AG04449 (cell line): ENCODE measurements at places on chromosomes 2 and 18.

DNA sequence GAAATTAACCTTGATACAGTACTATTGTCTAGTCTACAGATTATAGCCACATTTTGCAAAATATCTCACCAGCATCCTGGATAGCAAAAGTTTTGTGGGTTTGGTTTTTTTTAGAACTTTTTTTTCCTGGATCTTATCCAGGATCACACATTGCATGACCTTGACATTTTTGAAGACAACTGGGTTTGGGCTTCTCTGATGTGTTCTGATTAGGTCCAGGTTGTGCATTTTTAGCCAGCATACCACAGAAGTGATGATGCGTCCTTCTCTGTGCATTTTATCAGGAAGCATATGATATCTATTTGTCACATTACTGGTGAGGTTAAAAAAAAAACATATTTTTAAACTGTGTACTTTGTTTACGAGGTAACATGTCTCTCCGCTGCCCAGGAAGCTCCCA, 221.0 kb upstream of the OSR1 start:
- DNase-seq = no peak

GRCh38 chr18:3384664-3385563, 65.1 kb upstream of the TGIF1 start:
- DNase-seq = no peak

- no peak for DNase-seq
Observed at GRCh38 chr2:149020432-149020851, 18.1 kb upstream of the LYPD6B start.

GRCh38 chr2:160570376-160570775, 76.8 kb upstream of the RBMS1 start:
- no peak for DNase-seq

DNA sequence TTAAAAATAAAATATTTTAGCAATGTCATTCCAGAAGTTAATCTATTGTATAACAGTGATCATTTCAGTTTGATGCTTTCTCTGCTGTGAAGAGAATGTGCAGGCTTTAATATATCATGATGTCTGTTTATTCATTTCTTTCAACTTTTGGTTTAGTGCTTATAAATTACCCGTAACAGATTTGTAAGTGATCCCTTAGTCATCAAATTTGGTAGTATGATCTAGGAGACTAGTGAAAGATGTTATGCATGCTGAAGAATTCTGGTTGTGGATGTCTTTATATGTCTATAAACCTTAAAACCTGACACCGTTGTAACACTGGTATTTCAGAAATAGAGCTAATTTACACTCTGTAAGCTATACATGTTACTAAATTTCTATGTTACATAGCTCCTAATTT, 260.4 kb downstream of the CPS1 start:
- no peak for DNase-seq

DNA sequence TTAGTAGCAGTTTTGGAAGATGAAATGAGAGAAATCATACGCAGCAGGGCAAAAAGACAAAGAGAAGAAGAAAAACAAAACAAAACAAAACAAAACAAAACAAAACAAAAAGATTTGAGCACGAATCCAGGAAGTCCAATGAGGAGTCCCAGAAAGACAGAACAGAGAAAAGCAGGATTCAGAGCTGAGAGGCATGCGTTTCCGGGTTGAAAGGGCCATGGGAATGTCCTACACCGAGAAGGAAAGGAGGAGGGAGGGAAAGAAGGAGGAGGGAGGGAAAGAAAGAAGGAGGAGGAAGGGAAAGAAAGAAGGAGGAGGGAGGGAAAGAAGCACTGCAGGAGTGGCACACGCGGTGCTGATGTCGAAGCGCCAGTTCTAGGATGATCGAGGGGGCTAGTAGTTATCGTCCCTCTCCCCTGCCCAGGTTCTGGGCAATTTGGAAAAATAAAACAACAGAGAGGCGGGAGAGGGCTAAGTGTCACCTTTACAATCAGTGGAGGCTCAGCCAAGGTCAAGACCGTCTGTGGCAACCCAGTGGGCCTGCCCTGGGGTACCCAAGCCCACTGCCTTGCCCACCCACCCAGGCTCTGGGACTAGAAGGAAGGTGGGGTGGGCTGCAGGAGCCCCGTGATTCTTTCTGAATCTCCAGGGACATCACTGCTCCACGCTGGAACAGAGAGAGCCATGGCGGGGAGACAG, 68.4 kb downstream of the TWIST2 start:
- no peak for DNase-seq

DNA sequence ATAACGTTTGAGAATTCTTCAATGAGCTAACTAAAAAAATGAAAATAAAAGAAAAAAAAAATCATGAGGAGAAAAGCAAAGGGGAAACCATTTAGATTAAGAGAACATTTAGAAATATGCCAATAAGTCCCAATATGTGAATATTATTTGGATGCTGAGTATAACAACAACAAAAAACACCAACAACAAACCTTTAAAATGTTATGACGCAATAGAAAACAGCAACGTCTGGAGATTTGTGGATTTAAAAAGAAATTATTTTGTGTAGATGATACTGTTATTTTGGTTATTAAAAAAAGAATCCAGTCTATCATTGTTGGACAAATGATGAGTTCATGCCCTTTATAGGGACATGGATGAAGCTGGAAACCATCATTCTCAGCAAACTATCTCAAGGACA, 417.2 kb downstream of the LRRTM4 start:
- no peak for DNase-seq

GRCh38 chr2:233165543-233165894, 86.0 kb upstream of the ATG16L1 start:
- DNase-seq = no peak

GRCh38 chr18:10289951-10290637, 164.3 kb upstream of the APCDD1 start:
- no peak for DNase-seq

DNA sequence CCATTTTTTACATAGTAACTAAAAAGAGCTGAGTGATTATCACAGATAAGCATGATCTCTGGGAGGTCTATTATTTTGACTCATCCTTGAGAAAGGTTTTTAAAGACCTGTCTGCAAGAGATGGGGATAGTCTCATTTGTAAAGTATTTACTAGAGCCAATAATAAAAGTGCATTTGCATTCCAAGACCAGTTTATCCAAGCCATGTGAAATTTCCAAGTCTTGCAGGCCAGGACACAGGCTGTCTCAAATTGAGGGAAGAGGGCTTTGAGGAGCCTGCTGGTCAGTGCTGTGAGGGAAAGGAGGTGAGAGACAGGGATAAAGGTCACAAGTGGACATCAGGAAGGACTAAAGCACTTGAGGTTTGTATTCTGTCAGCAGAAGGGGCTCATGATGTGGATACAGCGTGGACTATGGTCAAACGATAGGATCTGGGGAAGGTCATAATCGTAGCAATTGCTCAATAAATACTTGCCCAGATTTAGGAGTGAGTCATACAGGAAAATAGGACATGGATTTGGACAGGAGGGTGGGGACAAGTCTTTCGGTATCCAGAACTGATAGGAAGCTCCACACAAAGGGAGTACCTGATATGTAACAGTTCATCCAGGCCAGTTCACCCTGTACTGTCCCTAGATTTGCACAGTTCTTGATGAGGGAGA, 6.6 kb upstream of the CDH2 start:
- DNase-seq = peak; percentile 53

DNA sequence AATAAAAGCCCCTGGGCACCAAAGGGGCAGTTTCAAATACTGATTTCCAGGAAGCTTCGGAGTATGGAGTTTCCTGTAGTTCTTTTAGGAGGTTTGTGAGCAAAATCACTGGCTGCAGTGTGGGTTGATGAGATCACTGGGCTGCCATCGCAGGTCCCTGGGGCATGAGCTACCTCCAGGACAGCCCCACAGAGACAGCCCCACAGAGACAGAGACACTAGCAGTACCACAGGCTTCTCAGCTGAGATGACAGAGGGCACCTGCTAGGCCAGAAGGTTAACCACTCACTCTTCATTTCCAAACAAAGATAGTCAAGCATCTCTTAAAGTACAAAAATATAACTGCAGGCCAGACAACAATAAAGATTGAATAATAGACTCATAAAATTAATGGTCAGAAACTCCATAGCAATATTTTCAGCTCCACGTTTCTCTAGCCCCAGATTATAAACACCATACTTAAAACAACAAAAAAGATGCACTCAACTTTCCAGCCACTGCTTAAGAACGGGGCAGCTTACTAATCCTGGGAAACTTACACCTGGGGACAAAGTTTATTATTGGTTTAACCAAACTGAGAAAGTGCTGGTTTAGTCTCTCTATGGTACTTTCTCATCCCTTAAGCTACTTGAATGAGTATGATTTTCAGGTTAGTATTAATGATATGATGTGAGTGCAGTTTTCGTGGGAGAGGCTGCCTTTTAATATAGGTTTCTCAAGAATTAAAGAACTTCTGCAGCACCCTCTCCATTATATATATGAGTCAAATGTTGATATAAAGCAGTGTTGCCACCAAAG, 11.6 kb downstream of the AFF3 start:
- no peak for DNase-seq

DNA sequence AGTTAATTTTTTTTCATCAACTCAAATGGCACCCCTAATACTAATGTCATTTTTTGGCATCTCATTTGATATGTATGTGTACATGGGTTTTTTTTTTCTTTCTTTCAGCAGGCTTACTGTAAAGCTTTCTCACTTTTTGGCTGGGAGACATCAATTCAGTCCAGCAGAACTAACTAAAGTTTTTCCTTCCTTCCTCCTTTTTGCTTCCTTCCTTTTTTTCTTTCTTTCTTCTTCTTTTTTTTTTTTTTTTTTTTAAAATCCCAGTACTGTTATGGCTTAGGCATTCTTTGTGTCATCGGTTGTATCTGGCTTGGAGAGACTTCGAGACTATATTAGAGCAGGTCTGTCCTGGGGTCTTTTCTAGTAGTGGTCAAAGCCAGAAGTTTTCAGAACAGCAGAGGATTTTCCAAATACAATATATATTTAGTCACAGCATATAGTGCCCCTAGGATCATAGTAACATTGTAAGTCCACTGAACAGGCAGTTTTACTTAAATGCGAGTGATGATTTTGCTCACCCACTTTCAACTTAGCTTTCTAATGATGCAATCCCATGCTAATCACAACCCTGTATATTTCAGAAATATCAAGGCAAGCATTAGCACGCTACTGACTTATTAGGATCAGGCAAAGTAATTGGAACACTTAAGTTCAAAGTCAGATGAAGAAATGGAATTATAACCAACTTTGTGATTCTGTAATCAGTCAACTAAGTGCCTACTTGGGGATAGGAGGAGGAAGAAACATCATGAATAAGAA, 4.0 kb downstream of the KLHL29 start:
- DNase-seq = no peak

DNA sequence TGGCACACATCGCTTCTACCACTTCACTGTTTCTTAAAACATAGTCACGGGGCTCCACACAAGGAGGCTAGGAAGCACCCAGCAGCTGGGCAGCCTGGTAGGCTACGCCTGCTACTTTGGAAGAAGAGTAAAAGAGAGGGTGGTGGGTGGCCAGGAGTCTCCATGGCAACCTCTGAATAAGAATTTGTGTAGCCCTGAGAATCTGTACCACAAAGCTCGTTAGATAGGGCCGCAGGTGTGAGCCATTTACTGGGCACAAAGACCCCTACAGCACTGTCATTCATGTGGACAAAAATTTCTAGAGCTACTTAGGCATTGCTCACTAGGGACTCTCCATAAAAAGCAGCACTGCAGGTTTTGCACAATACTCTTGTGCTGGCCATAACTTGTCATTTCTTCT, 166.4 kb upstream of the MSH6 start:
- no peak for DNase-seq

DNA sequence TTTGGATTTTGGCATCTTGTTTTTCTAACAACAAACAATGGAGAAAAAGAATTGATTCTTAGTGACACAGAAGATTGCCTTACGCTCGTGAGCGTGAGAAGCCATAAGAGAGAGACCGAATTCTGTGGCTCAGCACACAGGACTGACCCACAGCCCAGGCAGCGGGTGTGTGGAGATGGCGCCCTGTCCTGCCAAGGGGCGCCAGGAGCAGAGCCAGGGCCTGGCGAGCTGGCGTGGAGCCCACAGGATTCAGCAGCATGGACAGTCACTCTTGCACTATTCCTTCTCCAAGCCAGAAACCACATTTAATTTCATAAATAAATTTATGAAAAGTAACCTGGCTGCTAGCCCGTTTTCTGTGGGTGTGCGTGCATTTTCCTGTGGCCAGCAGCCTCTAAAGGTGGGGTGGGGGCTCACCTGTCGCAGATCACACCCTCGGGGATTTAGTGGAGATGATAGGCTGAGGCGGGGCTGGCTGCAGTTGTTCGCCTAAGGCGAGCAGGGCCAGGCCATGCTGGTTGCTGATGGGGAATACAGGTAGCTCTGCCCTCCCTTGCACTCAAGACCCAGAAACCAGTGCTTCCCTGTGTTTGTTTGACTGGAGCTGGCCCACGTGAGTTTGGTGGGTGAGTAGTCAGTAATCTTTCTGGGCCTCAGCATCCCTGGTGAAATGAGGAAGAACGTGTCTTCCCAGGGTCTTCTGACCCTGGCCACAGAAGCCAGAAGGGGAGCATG, 46.2 kb downstream of the FAM168B start:
- no peak for DNase-seq

GRCh38 chr2:174004905-174005605, 39.9 kb upstream of the SP3 start:
- no peak for DNase-seq

DNA sequence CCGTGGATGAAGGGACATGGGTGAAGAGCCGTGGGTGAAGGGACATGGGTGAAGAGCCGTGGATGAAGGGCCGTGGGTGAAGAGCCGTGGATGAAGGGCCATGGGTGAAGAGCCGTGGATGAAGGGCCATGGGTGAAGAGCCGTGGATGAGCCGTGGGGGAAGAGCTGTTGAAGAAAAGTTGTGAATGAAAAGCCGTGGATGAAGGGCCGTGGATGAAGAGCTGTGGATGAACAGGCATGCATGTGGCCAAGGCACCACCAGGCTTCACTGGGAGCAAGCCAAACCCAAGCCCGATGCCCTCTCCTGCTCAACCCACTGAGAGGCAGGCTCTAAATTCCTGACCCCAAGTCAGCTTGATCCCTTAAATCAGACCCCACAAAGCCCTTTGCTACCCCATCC, 10.6 kb downstream of the OR6B3 start:
- DNase-seq = no peak

DNA sequence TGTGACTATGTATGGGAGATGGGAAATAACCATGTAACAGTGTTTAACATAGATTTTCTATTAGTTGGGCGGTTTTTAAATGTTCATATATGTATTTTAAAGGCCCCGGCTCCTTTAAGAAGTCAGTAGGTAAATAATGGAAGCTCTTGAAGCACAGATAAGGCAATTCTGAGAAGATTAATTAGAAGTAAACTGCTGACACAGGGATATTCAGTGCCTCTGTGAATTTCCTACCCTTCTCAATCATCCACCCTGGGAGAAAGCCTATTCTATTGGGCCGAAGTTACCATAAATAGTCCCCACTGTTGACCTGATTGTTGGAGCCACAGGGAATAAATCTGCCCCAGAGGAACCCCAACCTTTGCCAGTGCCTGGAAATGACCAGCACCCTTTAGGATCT, 56.8 kb upstream of the SIX3 start:
- no peak for DNase-seq

- DNase-seq = no peak
Observed at GRCh38 chr2:21627938-21628337, 504.2 kb downstream of the TDRD15 start.

DNA sequence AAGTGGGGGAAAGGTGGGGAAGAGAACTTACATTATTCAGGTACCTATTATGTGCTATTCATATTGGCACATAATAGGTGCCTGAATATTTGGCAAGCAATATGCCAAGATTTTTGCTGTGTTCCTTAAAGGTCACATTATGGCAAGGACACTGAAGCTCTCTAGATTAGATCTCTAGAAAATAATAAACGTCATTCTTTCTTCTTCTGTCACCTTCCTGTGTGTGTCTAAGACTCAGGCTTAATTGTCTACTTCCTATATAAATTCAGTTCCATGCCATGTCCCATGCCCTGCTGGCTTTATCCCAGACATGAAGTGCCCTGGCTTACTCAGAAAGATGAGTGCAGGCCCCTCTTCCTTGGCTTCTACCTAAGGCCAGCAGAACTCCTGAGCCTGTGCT, 191.1 kb upstream of the CTAGE1 start:
- DNase-seq = no peak
